NCI-H69 (cell line): ENCODE measurements at places on chromosomes 3 and 15.

- DNase-seq = no peak
These were observed 7.2 kb downstream of the RPL22L1 start for GRCh38 chr3:170862618-170863374.

- peak; percentile 56 for DNase-seq
These were observed 129.1 kb downstream of the RAP2B start for GRCh38 chr3:153291059-153291685.

DNA sequence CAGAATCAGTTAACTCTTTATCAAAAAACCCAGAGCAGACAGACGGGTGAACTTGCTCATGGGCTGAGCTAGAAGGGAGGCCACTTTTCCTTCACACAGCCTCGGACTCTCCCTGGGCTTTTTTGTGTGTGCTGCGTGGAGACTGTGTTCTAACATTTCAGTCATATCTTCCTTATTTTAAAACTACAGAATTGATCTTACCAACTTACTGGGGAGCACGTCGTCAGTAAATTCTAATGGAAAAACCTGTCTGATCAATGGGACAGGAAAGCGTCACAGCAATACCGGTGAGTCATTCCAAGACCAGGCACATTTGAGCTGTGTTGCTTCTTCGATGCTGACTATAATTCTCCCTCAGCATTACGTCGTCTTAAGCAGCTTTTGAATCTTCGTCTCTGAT, 145.1 kb downstream of the LPP start:
- no peak for DNase-seq

DNA sequence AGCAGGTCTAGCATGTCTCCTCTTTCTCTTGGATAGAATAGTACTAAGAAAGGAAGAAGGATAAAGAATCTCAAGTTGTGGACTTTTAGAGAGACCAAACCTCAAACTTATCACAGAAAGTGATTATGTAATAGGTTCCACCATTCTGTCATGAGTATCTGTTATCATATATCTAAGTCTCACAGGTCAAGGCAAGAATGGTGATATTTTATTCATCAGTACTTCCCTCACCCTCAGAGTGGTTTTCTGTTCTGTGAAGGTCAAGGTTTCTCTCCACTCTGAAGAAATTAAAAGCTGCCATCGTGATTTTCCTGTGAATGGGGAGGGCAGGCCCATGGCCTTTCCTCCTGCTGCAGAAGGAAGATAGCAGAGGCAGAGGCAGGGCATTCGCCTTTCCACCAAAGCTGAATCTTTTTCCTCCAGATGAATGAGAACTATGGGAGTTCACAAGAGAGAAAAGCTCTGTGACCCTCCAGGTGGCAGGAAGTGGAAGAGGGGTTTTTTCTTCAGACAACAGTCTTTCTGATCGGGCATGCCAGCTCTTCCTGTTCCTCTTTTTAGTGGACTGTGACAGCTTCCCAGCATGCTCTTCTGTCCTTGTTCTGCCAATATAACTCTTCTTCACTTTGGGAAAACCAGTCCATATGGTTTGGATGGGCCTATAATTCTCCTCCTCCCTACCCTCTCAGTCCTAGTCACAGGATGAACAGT, 37.1 kb upstream of the CCK start:
- no peak for DNase-seq

DNA sequence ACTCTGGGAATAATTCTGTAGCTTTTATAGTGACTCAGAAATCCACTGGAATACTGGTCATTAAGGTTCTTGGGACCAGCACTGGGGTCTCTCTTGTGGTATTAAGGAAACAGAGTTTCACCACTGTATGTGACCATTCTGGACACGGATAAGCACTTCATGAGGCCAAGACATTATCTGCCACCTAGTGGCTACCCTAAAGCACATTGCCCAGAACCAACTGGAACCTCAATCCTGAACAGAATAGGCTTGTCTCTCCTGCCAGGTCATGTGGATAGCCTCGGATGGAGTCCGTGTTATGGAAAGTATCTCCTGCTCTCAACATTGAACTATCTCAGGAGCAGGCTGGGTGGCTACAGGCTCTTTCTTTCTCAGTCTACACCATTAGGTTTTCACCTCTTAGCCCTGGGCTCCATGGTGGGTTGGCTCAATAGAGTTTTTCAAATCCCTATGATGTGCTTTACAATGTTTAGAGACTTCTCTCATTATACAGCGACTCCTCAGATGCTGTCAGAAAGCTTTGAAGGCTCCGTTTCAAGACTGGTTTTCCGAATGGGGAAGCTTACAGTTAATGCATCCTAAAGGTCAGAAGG, 167.6 kb upstream of the ST8SIA2 start:
- peak; percentile 7 for DNase-seq

DNA sequence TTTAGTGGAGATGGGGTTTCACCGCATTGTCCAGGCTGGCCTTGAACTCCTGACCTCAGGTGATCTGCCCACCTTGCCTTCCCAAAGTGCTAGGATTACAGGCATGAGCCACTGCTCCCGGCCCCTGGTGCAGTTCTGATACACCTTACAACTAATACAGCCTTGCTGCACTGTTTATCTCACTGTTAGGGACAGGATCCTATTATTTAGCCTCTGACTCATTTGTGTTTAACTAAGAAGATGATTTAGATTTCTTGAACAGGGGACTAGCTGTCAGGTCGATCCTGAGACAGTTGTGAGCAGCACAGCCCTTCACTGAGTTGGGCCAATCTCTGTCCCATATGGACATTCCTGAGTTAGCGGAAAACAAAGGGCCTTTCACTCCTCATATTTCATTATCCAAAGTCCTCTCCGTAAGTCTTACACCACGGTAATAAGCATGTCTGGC, 19.2 kb downstream of the GYG1 start:
- no peak for DNase-seq

DNA sequence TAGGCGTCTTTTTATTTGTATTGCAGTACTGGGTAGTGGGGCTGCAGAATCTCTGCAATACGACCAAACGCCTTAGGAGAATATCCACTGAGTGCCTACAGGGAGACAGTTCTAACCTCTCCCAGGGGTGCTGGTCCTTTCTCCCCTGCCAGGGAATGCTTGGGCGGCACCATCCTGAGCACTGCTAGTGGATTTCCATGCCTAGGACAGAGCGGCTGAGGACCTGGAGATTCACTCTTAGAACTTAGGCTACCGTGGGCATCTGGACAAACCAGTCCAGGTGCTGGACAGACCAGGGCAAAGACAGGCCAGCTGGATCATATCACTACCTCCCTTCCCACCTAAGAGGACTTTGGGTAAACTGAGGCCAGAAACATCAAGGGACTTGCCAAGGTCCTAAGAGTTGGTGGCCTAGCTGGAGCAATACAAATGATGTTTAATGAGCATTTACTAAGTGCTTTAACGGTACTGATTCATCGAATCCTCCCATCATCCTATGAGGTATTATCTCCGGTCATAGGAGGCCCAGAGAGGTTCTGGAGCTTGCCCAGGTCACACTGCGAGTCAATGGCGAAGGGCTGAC, 902 bp downstream of the TMEM44 start:
- no peak for DNase-seq

GRCh38 chr3:19972054-19972453, 25.2 kb downstream of the RAB5A start:
- DNase-seq = no peak

- DNase-seq = peak; percentile 56
These were observed 801 bp upstream of the CDAN1 start for GRCh38 chr15:42737529-42738328.

- no peak for DNase-seq
These were observed 341.7 kb upstream of the KCNH8 start for GRCh38 chr3:18806633-18807032.

DNA sequence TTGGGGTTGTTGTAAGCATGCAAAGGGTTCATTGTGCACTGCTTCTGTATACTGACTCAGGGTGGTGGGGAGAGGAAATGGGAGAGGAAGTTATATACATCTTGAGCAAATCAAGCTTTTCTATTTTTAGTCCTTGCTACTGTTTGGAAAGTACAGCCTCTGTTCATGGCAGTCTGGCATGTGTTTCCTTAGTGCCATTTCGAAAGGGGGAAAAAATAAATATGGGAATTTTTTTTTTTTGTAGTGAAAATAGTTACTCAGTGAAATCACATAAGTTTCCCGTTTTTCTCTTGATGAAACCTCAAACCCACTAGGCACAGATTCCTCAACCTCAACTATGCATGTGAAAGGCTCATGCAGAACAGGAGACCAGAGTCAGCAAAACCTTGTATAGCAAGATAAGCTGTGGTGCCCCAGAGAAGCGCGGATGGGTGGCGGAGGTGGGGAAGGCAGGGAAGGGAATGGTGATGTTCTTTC, 353.3 kb downstream of the LPP start:
- DNase-seq = no peak

GRCh38 chr3:62365391-62366125, 7.8 kb downstream of the FEZF2 start:
- DNase-seq = peak; percentile 68

- no peak for DNase-seq
These were observed 59.3 kb upstream of the WNT7A start for GRCh38 chr3:13939206-13939605.

DNA sequence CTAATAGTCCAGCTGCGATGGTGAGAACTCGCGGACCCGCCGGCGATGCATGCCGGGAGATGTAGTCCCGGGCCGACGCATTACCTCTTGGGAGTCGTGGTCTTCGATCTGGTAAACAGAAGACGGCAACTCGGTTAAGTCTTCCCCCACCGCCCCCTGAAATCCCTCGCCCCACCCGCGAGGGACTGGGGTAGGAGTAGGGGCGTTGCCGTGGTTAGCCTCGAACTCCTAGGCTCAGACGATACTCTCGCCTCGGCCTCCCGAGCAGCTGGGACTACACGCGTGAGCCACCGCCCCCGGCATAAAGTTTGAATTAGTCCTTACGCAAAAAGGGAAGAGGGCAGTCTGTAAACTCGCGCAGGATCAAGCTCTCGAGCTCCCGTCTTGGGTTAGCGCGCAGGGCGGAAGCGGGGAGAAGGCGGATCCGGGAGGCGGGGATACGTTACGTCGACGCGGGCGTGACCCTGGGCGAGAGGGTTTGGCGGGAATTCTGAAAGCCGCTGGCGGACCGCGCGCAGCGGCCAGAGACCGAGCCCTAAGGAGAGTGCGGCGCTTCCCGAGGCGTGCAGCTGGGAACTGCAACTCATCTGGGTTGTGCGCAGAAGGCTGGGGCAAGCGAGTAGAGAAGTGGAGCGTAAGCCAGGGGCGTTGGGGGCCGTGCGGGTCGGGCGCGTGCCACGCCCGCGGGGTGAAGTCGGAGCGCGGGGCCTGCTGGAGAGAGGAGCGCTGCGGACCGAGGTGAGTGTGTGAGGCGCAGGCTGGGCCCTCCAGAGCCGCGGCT, at the start of gene RAD51:
TSS of gene RAD51 (plus strand) at position 487 of the 781 bp plus-strand sequence. CDS start 3,585 bp downstream, outside the sequence.
- DNase-seq = peak; percentile 98

DNA sequence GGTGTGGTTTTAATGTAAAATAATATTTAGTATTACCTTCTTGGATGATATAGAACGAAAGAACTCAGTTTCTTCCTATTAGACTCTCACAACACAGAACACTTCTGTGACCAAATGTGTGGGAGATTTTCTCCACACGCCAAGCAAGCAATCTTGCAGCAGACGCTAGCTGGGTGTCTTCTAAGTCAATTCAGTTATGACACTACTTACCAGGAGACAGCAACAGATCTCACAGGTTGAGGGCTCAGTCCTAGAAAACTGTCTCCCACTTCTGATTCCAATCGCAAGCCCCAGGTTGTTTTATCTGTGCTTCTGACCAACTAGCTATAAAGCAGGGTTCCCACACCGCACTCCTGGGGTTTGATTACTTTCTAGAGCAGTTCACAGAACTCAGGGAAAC, 41.2 kb downstream of the HERC1 start:
- no peak for DNase-seq
